GM13976 (cell line): ENCODE measurements at places on chromosomes 1 and 21.

GRCh38 chr1:48775831-48776392 lies 779 bp downstream of the BEND5 start:
- no peak for DNase-seq

- DNase-seq: peak; percentile 70
Observed at GRCh38 chr1:156726549-156727226, 1.6 kb upstream of the METTL25B start.

DNA sequence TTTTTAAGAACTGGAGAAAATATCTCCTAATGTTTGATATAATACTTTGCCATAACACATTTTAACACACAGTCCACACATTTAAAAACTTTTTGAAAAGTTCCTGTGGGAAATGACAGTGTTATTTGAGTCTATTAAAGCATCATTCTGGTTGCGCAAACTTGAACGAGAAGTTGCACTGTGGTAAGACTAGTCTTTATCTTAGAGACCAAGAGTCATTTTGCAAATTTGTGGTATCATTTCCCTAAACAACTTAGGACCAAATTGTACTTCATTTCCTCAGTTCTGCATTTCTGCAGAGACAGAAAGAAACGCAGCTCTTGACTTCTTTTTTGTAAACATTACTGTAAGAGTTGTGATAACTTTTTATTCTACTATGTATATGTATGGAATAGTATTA lies at the start of gene RGS18:
TSS of gene RGS18 (plus strand) at position 282 of the 400 bp plus-strand sequence. CDS start 176 bp downstream, outside the sequence.
- no peak for DNase-seq

DNA sequence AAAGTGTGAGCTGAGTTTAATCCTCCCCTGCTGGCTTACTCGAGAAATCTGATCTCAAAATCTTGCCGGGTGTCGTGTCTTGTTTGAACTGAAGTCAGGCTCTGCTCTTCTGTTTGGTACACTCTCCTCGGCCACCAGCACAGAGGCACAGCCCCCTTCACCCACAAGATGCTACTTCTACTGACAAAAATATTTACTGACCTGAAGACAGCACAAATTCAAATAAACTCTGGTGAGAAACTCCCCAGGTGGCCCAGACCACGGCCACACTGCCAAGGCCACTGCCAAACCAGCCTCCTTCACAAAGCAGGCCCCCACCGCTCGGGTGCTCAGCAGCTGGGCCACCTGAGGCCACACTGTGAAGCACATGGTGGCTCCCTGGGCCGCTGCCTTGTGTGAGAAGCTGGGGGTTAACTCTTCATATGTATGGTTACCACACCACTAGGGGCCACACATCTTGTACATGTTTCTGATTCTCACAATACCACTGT lies 80.6 kb downstream of the TGFBR3 start:
- no peak for DNase-seq

DNA sequence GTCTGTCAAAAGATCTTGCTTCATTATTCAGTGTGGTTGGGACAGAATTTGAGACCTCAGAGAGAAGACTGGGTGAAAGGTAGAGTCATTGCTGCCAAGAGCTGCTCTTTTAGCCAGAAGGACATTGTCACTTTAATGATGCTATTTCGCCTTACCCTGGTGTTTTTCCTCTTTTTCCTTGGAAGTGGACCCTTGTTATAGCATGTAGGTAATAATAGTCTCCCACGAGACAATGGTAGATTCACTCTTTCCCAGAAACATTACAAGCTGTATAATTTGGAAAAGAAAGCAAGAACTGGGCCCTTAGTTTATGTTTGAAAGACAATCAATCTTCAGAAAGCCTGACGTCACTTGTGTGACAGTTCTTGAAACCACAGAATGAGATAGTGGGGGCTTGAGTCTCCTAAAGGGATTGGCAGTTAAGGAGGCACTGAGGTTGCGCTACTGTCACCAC lies 3.8 kb downstream of the SERTAD4 start:
- no peak for DNase-seq

DNA sequence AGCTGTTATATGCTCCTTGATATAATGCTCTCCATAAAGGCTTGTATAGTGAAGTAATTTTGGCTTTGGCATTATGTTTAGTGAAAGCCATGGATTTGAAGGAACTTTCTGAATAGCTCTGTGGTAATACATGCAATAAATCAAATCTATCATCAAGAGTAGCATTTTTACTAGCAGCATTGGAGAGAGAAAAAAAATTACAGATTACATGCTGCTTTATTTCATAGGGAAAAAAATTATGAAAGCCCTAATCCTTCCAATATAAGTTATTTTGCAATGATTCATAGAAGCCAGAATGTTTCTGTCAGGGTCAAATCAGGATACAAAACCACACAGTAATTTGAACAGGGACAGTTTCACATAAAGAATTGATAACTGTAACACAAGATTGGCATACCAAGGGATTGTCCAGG lies 250.0 kb downstream of the SPATA17 start:
- DNase-seq: no peak

- DNase-seq: no peak
Observed at GRCh38 chr1:115068826-115069585, 20.3 kb downstream of the TSPAN2 start.

DNA sequence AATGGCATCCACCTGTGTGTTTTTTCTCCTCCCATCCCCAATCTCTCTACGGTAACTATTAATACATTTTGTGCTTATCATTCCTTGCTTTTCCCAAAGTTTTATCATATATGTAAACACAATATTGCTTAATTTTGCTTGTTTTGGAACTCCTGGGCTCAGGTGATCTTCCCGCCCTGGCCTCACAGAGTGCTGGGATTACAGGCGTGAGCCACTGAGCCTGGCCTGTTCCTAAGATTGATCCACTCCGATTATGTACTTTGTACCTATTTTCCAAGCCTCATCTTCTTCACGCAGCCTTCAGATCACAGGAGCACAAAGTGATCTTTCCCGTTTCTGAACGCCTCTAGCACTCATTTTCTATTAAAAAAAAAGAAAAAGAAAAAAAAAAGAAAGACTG lies 45.2 kb downstream of the MEF2D start:
- DNase-seq: no peak

GRCh38 chr21:33201956-33202355 lies 27.8 kb upstream of the IFNAR2 start:
- DNase-seq: no peak
